Activated naive CD4-positive, alpha-beta T cell treated with anti-CD3 and anti-CD28 coated beads for 36 hours (primary cell): ENCODE measurements at places on chromosomes 6 and 20. TPM values are rescaled to one million over a fixed set of nuclear protein-coding genes. Genes with fewer than 3 reads are reported as not detected.

GRCh38 chr6:165658395-165659058 is 4.5 kb downstream of the PDE10A start:
- no peak overlapping the region for H3K4me3 ChIP-seq
- no peaks in the 10 kb centered on the region for H3K36me3 ChIP-seq
- H3K27me3 ChIP-seq, result peaks cover 17% of the 10 kb centered on the region
- peaks cover 3% of the 10 kb centered on the region for H3K4me1 ChIP-seq
- no peak overlapping the region for H3K27ac ChIP-seq

- H3K27ac ChIP-seq, result peak overlapping the region; percentile 65
- H3K27me3 ChIP-seq, result no peaks in the 10 kb centered on the region
- peaks cover 50% of the 10 kb centered on the region for H3K4me1 ChIP-seq
- no peak overlapping the region for H3K4me3 ChIP-seq
- DNase-seq, result no peak
- peaks cover 44% of the 10 kb centered on the region for H3K36me3 ChIP-seq
Measured at GRCh38 chr6:35683267-35683666, 5.4 kb downstream of the FKBP5 start.

DNA sequence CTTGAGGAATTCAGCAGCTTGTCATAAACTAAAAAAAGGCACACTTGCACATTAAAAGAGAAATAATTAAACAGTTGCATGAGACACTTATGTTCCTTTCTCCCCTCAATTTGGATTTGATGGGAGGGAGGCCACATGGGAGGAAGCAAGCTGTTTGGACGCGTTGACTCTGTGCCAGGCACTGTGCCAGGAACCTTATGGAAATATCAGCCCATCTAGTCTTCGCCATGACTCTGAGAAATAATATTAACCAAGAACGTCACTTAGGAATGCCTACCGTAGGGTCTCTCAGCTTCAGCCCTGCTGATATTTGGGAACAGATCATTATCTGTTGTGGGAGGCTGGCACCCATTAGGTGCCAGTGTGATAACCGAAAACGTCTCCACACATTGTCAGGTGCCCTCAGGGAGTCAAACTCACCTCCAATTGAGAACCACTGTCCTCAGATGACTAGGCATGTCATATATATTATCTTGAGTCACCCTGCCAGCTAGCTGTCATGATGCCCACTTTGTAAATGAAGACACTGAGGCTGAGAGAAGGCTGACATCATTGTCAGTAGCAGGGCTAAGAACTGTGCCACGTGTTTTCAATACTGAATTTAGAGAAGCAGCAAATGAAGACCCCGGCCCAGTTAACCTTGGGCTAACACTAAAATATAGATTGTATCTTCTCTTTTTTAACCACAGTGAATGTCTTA is 36.1 kb downstream of the EYA2 start:
- peaks cover 8% of the 10 kb centered on the region for H3K27me3 ChIP-seq
- no peak overlapping the region for H3K4me3 ChIP-seq
- H3K27ac ChIP-seq, result no peak overlapping the region
- H3K4me1 ChIP-seq, result no peaks in the 10 kb centered on the region
- DNase-seq, result no peak

- H3K27me3 ChIP-seq, result no peaks in the 10 kb centered on the region
- DNase-seq, result no peak
- no peak overlapping the region for H3K27ac ChIP-seq
- H3K36me3 ChIP-seq, result peaks cover 24% of the 10 kb centered on the region
Measured at GRCh38 chr6:149366267-149366921, 33.7 kb upstream of the SUMO4 start.

DNA sequence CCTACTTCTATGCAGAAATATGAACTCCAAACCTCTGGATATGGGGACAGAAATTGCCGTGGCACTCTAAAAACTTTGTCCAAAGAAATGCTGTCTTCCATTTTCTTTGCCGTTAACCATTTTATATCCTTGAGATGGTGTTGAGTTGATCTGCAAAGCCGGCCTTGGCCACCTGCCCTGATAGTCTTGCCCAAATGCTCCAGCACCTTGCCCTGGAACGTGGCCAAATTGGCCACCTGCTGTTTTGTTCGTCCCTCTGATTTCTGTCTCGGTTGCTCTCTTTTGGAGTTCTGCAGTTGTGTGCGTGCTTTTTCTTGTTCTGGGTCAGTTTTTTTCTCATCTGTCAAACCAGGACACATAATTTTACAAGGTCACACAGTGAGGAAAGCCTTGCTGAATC is 239.7 kb upstream of the GMDS start:
- H3K27me3 ChIP-seq, result peaks cover 3% of the 10 kb centered on the region
- H3K4me3 ChIP-seq, result no peak overlapping the region
- no peak for DNase-seq
- no peaks in the 10 kb centered on the region for H3K36me3 ChIP-seq
- no peaks in the 10 kb centered on the region for H3K4me1 ChIP-seq

GRCh38 chr6:133880006-133880405 is 8.9 kb upstream of the TCF21 start:
- H3K27ac ChIP-seq, result no peak overlapping the region
- no peaks in the 10 kb centered on the region for H3K36me3 ChIP-seq
- no peaks in the 10 kb centered on the region for H3K4me1 ChIP-seq

DNA sequence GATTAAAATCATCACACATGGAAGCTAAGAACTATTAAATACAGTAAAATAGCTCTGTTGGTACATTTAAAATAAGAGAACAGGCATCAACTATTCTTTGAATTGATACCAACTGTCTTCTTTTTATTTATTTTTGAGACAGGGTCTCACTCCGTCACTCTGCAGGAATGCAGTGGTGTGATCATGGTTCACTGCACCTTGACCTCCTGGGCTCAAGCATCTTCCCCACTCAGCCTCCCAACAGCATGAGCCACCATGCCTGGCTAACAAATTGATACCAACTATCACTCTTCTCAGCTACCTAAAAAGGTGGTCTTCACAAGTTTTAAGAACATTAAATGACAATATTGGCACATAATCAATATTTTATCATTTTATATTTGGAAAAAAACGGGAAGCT is 7.8 kb upstream of the PNISR start:
- no peaks in the 10 kb centered on the region for H3K27me3 ChIP-seq
- H3K36me3 ChIP-seq, result peaks cover 5% of the 10 kb centered on the region
- peaks cover 4% of the 10 kb centered on the region for H3K4me1 ChIP-seq
- H3K27ac ChIP-seq, result no peak overlapping the region

GRCh38 chr6:100446115-100447080 is 18.3 kb downstream of the SIM1 start:
- H3K4me3 ChIP-seq, result no peak overlapping the region
- peaks cover 6% of the 10 kb centered on the region for H3K4me1 ChIP-seq
- DNase-seq, result no peak
- H3K36me3 ChIP-seq, result peaks cover 4% of the 10 kb centered on the region
- H3K27me3 ChIP-seq, result peaks cover 60% of the 10 kb centered on the region

PSORS1C1 gene
- 0.29 TPM for total RNA-seq

SFTA2 gene
- total RNA-seq, result not detected

DNA sequence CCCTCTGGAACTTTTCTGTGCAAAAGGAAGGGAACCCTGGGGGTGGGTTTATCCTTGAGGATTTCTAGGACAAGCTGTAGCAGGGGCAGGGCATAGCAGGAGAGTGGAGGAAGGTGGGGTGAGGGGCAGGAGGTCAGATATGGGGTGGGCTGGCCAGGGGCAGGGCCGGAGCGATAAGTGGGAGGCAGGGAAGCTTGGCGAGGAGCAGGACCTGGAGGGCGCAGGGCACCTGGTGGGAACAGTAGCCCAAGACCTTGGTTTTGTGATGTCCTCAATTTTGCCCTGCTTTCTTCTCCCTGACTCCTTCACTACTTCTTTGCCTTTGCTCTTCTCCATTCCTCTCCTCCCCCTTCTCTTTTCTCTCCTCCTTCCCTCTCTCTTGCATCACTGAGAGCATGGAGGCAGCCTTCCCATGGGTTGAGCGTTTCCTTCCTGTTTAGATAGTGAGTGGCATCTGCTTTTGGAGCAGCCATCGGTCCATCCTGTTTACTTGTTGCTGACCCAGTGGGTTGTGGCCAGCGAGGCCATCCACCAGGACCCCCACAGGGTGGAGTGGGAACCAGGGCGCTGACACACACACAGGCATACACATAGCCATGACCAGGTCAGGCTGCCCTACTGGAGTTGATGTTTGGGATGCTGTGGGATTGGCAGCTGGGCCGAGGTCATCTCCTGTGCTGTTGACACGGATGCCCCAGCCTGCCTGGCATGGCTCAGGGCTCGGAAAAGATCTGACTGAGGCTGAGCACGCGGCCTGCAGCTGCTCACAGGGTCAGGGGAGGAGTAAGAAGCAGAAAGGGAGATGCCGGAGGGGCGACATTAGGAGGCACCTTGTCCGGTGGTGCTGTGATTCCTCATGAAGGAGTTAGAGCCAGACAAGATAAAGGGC is 121.0 kb upstream of the RNF24 start:
- no peak overlapping the region for H3K27ac ChIP-seq
- peaks cover 7% of the 10 kb centered on the region for H3K4me1 ChIP-seq
- no peaks in the 10 kb centered on the region for H3K36me3 ChIP-seq
- no peak for DNase-seq
- H3K27me3 ChIP-seq, result no peaks in the 10 kb centered on the region
- H3K4me3 ChIP-seq, result no peak overlapping the region

DNA sequence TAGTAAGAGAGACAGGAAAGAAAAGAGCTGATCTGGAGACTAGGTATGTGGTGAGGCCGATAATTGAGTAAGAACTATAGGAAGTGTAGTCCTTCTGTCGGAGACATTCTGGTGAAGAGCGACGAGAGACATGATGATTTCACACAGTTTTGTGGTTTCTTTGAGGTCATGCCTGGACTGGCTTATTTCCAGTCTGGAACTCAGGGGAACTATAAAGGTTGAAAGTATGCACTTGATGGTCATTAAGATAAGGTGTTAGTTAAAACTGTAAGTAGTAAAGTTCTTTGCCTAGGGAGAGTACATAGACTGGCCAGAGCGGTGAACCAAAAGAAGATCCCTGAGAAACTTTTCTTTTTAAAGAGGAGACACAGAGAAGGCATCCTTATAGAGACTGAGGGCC is 68.8 kb downstream of the RFX6 start:
- no peaks in the 10 kb centered on the region for H3K4me1 ChIP-seq
- H3K27ac ChIP-seq, result no peak overlapping the region
- no peaks in the 10 kb centered on the region for H3K36me3 ChIP-seq
- peaks cover 2% of the 10 kb centered on the region for H3K27me3 ChIP-seq
- no peak overlapping the region for H3K4me3 ChIP-seq
- DNase-seq, result no peak

- DNase-seq, result no peak
- no peak overlapping the region for H3K4me3 ChIP-seq
- no peaks in the 10 kb centered on the region for H3K27me3 ChIP-seq
- no peaks in the 10 kb centered on the region for H3K4me1 ChIP-seq
- no peaks in the 10 kb centered on the region for H3K36me3 ChIP-seq
- H3K27ac ChIP-seq, result no peak overlapping the region
Measured at GRCh38 chr6:48084201-48084600, 26.8 kb downstream of the PTCHD4 start.

DNA sequence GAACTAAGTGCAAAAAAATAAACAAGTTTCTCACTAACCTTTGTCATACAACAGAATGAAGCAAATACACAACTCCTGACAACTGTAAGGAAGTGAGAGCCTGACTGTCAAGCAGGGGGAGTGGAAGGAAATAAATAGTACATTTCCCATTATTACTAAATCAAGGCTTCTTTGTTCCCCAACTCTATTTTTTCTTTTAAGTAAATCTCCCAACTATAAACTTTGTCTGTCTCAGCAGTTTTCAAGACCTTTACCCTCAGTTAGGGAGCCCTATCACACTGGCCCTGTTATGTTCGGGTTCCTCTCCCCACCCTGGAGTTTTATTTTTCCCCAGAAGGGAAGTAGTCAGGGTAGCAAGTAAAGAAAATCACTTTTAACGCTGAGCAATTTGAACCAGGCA is 24.1 kb upstream of the IPCEF1 start:
- H3K27ac ChIP-seq, result no peak overlapping the region
- no peak for DNase-seq
- no peak overlapping the region for H3K4me3 ChIP-seq

PRRT1 gene
- 1.1 TPM for total RNA-seq

FBXO5 gene
- 61.4 TPM for total RNA-seq

DNA sequence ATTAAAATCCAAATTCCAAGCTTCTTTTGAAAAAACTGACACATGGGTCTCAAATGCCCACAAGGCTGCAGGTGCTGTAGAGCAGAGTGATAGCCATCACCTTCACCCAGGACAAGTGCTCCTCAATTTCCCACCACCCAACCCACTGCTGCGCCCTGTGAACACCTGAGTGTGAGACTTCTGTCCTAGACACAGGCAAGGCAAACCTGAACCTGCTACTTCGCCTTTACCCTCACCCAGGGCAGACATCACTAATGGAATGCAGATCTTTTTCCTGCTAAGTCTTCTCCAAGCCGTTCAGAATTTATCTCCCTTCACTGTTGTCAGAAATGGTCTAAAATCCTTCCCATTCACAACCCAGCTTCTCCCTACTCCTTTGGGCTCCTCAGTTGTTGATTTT is 65.9 kb downstream of the PREX1 start:
- H3K36me3 ChIP-seq, result peaks cover 8% of the 10 kb centered on the region
- H3K27ac ChIP-seq, result peak overlapping the region; percentile 95
- H3K4me1 ChIP-seq, result peaks cover 58% of the 10 kb centered on the region
- H3K27me3 ChIP-seq, result no peaks in the 10 kb centered on the region
- no peak for DNase-seq
- H3K4me3 ChIP-seq, result no peak overlapping the region

DNA sequence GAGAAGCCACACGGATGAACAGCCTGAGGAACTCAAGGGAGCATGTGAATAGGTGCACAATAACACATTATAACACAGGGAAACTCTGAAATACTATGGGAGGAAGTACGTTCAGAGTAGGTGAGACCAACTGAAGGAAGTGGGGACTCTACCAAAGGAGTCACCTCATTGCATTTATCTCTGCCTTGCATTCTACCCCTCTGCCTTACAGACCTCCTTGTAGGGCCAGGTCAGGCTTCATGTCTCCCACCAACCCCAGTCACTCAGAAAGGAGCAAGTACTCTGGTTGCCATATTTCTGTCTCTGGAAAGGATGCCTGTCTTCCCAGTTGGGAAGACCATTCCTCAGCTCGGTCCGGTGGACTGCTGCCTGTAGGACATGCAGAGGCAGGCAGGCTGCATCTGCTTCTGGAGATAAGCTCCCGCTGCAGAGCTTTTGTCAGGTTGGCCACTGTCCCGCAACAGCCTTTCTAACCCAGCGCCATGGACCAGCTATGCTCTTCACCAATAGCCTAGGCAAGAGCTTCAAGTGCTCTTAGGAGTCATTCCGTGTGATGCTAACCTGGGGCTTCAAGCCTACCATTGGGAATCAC is 51.6 kb upstream of the ASIP start:
- H3K27me3 ChIP-seq, result peaks cover 5% of the 10 kb centered on the region
- H3K27ac ChIP-seq, result no peak overlapping the region
- H3K36me3 ChIP-seq, result no peaks in the 10 kb centered on the region
- no peak overlapping the region for H3K4me3 ChIP-seq

DZANK1 gene
- 0.94 TPM for total RNA-seq

- no peak overlapping the region for H3K4me3 ChIP-seq
- DNase-seq, result no peak
- no peaks in the 10 kb centered on the region for H3K4me1 ChIP-seq
- H3K27ac ChIP-seq, result no peak overlapping the region
- H3K36me3 ChIP-seq, result no peaks in the 10 kb centered on the region
Measured at GRCh38 chr6:95819461-95819860, 196.3 kb upstream of the FUT9 start.

GRCh38 chr6:137136065-137136464 is 37.4 kb downstream of the IL22RA2 start:
- H3K27me3 ChIP-seq, result peaks cover 5% of the 10 kb centered on the region
- H3K36me3 ChIP-seq, result no peaks in the 10 kb centered on the region
- no peaks in the 10 kb centered on the region for H3K4me1 ChIP-seq
- no peak for DNase-seq
- H3K27ac ChIP-seq, result no peak overlapping the region
